Left ventricle myocardium inferior (tissue), 1 donor: ENCODE measurements at places on chromosomes 7 and 10.

GRCh38 chr7:50119815-50120637, 27.0 kb upstream of the ZPBP start:
- H3K27ac ChIP-seq, result no peak overlapping the region
- H3K36me3 ChIP-seq, result no peaks in the 10 kb centered on the region
- H3K4me1 ChIP-seq, result no peaks in the 10 kb centered on the region
- peaks cover 22% of the 10 kb centered on the region for H3K27me3 ChIP-seq
- H3K4me3 ChIP-seq, result no peak overlapping the region
- DNase-seq, result no peak

GRCh38 chr7:72494807-72495206, 82.7 kb upstream of the CALN1 start:
- no peak for DNase-seq
- no peaks in the 10 kb centered on the region for H3K36me3 ChIP-seq
- peaks cover 12% of the 10 kb centered on the region for H3K4me1 ChIP-seq
- H3K4me3 ChIP-seq, result no peak overlapping the region

GRCh38 chr7:111009526-111010040, 81.3 kb upstream of the LRRN3 start:
- DNase-seq, result no peak
- no peaks in the 10 kb centered on the region for H3K36me3 ChIP-seq
- H3K27ac ChIP-seq, result no peak overlapping the region
- H3K27me3 ChIP-seq, result no peaks in the 10 kb centered on the region

- H3K27me3 ChIP-seq, result no peaks in the 10 kb centered on the region
- H3K4me1 ChIP-seq, result peaks cover 6% of the 10 kb centered on the region
- no peak overlapping the region for H3K27ac ChIP-seq
- no peaks in the 10 kb centered on the region for H3K36me3 ChIP-seq
- DNase-seq, result no peak
These were observed 29.9 kb upstream of the HNRNPH3 start for GRCh38 chr10:68301790-68302502.

- H3K27me3 ChIP-seq, result no peaks in the 10 kb centered on the region
- DNase-seq, result no peak
- no peak overlapping the region for H3K27ac ChIP-seq
- H3K36me3 ChIP-seq, result no peaks in the 10 kb centered on the region
- peaks cover 14% of the 10 kb centered on the region for H3K4me1 ChIP-seq
- H3K4me3 ChIP-seq, result no peak overlapping the region
These were observed 45.7 kb downstream of the CXCL12 start for GRCh38 chr10:44339218-44339617.

- H3K4me1 ChIP-seq, result peaks cover 44% of the 10 kb centered on the region
- no peaks in the 10 kb centered on the region for H3K27me3 ChIP-seq
- no peaks in the 10 kb centered on the region for H3K36me3 ChIP-seq
- H3K4me3 ChIP-seq, result no peak overlapping the region
- H3K27ac ChIP-seq, result no peak overlapping the region
These were observed 93.3 kb downstream of the SORCS3 start for GRCh38 chr10:104734433-104734832.

- H3K4me1 ChIP-seq, result peaks cover 9% of the 10 kb centered on the region
- H3K4me3 ChIP-seq, result no peak overlapping the region
- no peak for DNase-seq
- no peaks in the 10 kb centered on the region for H3K36me3 ChIP-seq
These were observed 22.0 kb downstream of the KLF6 start for GRCh38 chr10:3763035-3763456.

DNA sequence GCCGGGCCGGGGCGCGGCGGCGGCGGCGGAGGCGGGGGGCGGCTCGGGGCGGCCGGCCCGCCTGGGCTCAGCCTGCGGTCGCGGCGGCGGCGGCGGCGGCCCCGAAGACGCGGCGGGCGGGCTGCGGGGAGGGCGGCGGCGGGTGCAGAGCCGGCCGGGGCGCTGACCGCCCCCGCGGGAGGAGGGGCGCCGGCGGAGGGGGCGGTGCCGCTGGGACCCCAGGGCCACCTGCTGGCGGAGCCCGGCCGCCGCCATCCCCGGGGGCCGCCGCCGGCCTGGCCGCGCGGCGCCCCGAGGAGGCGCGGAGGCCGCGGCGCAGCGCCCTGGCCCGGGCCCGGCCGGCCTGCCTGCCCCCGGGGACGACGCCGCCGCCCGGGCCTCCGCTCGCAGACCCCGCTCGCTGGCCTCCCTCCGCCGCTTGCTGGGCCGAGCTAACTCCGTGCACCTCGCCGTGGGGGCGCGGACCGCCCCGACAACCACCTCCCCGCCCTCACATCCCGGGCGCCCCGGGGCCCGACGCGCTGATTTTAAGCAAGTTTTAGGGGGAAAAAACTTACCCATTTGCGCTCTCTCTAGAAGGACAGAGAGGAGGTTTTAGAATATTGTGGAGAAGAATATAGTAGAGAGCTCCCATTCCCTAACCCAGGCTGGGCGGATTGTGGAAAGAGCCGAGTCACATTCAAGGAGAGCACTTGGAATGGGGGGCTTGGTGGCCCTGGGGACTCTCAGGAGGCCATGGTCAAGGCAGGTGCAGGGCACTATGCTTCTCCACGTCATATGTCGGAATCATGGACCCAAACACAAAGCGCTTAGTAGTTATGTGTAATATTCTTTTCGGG, at the start of gene BEND7:
BEND7 (minus strand) TSS at position 140 of the 839 bp plus-strand sequence. CDS start 481 bp downstream, outside the sequence.
- H3K4me3 ChIP-seq, result peak within 1 kb of the TSS; percentile 83
- peaks cover 8% of the 10 kb centered on the region for H3K36me3 ChIP-seq
- H3K27me3 ChIP-seq, result no peaks in the 10 kb centered on the region
- H3K4me1 ChIP-seq, result peaks cover 30% of the 10 kb centered on the region

- peaks cover 62% of the 10 kb centered on the region for H3K4me1 ChIP-seq
- no peaks in the 10 kb centered on the region for H3K36me3 ChIP-seq
- peak overlapping the region; percentile 73 for H3K27ac ChIP-seq
These were observed 150.4 kb downstream of the SFMBT2 start for GRCh38 chr10:7260412-7260900.

DNA sequence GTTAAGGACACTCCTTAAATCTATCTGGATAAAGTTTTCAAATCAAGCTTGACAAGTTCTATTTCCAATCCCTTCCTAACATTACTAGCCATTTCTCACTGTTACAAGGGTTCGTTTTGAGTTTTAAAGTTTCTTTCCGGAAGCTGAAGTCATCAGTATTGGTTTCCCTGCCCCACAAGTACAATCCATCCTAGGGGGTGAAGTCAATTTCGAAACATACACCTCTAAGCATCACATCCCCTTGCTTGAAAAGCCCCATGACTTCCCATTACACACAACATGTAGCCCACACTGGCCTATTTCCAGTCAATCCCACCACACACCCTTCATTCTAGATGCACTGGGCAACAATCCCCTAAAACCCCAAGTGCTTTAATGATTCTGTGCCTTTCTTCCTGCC, 13.0 kb downstream of the DPY19L1 start:
- no peak overlapping the region for H3K4me3 ChIP-seq
- no peaks in the 10 kb centered on the region for H3K27me3 ChIP-seq
- H3K27ac ChIP-seq, result no peak overlapping the region
- peaks cover 30% of the 10 kb centered on the region for H3K4me1 ChIP-seq
- no peaks in the 10 kb centered on the region for H3K36me3 ChIP-seq

DNA sequence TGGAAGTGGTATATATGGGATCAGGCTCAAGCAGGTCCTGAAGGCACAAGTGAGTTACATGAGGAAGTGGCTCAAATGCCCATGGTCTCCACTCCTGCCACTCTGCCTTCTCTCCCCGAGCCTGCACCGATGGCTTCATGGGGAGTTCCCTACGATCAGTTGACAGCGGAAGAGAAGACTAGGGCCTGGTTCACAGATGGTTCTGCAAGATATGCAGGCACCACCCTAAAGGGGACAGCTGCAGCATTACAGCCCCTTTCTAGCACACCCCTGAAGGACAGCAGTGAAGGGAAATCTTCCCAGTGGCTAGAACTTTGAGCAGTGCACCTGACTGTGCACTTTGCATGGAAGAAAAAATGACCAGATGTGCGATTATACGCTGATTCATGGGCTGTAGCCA, 95.3 kb downstream of the HOXA1 start:
- peaks cover 15% of the 10 kb centered on the region for H3K27me3 ChIP-seq
- H3K4me1 ChIP-seq, result no peaks in the 10 kb centered on the region
- DNase-seq, result no peak
- H3K36me3 ChIP-seq, result no peaks in the 10 kb centered on the region
- no peak overlapping the region for H3K4me3 ChIP-seq

DNA sequence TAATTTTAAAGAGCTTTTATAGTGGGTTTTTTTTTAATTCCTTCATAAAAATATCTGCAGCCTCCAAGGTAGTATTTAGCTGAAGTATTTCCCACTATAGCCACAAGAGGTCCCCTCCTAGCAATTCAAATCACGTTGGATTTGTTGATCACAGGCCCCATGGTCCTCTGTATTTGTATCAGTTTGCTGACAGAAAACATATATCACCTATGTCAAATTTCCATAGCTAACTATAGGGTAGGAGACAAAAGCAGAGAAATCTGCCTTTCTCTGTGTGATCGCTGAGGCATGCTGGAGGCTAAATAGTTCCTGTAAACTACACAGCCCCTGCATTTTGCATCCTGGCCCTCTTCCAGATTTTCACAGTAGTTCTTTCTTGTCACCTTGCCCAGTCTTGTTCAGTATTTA, 1.7 kb upstream of the CTNNA3 start:
- DNase-seq, result no peak
- no peaks in the 10 kb centered on the region for H3K36me3 ChIP-seq
- no peak overlapping the region for H3K4me3 ChIP-seq

DNA sequence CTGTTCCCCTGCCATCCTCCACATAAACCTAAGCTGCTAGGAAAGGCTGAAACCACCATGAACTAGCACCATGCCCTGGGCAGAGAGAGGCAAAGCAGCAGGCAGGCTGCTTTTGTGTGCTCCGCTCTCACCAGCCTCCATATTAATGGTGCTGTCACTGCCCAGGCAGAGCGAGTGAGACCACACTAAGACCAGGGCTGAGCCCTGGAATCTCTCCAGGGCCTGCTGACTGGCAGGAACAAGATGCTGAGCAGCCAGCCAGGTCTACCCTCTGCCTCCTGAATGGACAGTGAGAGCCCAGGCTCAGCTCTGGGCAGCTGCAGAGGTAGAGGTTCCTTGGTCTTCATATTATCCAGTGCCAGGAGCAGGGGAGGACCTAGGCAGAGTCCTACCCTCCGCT, 1.6 kb upstream of the CRHR2 start:
- peak overlapping the region; percentile 4 for H3K27ac ChIP-seq
- peak overlapping the region; percentile 67 for H3K4me3 ChIP-seq
- H3K27me3 ChIP-seq, result peaks cover 69% of the 10 kb centered on the region
